ENCODE measurements at places on chromosomes 13 and 19.

- no peak for DNase-seq
These were observed 20.7 kb downstream of the LYPD3 start for GRCh38 chr19:43444531-43445287.

- no peak for DNase-seq
These were observed 725.6 kb upstream of the SLITRK5 start for GRCh38 chr13:86945584-86945983.

DNA sequence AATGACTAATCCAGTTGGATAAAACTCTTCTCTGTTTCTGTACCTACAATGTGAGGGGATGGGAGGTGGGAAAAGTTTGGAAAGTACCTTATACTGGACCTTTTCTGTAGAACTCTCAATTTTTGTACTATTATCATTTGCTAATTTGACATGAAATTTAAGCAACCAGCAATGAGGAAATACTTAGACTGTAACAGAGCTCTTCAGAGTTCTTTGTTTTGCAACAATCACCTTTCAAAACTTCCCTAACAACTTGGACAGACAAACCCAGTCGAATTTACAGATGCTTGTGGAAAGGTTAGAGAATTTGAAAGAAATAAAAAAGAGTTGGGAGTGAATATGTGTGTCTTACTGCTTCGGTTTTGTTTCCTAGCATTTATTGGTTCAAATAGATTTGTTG lies 16.8 kb downstream of the KBTBD7 start:
- no peak for DNase-seq

DNA sequence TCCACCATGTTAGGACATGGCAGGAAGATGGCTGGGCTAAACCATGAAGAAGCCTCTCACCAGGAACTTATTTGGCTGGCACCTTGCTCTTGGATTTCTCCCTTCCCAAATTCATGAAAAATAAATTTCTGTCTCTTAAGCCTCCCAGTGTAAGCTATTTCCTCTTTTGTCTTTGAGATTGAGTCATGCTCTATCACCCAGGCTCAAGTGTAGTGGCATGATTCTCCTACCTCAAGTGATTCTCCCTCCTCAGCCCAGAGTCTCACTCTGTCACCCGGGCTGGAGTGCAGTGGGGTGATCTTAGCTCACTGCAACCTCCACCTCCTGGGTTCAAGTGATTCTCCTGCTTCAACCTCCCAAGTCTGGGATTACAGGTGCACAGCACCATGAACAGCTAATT lies 12.6 kb downstream of the ZNF888 start:
- DNase-seq, result no peak

- no peak for DNase-seq
These were observed 165.2 kb downstream of the URI1 start for GRCh38 chr19:30107251-30107650.

DNA sequence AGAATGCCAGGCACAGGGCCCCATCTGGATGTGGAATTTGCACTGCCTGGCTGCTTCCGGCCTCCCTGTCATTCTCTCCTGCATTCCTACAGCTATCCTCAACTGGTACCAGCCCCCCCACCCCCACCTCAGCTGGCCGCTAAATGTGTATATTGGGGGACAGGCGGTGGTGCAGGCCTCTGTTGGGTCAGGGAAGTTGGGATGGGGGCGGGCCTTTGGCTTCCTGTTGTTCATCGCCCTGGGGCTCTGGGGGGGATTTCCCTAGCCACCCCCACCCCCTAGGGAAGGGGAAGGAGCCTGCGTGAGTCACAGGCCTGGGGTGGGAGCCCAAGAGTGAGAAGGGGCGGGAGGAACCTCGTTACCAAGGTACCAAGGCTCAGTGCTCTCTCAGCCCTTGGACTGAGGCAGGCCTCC lies 10.6 kb downstream of the POU2F2 start:
- DNase-seq, result no peak

GRCh38 chr19:47230054-47230920 lies 712 bp downstream of the BBC3 start:
- no peak for DNase-seq

DNA sequence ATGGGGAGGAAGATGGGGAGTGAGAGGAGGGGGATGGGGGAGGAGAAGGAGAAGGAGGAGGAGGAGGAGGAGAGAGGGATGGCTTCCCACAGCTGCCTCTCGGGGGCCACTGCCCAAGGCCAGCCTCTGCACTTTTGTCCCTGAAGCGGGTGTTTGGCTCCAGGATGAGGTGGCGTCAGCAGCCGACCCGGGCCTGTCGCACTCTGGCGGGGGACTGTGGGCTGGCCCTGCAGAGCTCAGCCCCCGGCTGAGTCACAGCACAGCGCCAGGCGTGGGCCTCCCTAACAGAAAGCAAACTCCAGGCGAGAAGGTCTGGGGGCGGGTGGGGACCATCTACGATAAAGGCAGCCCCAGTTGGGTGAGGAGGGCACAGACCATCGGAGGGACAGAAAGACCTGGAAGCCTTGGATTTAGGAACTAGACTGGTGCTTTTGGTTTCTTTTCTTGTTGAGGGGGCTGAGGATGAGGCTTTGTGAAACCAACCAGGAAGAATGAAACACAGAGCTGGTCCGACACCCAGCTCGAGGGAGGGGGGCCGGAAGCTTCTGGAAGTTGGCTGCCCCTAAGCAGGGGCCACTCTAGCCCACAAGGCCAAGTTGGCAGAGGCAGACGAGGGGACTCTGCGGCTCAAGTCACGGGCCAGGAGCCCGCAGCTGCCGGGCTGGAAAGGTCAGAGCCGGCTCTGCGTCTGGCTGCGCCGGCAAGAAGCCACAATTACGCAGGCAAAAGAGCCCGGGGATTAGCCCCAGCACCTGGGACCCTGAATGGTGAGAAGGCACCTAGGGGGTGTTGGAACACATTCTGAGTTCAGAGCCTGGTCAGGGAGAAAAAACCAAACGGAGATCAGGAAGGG lies 18.2 kb downstream of the LSM4 start:
- no peak for DNase-seq

- DNase-seq, result no peak
These were observed 725 bp downstream of the PSMD8 start for GRCh38 chr19:38375098-38375493.

- peak; percentile 42 for DNase-seq
These were observed 75.2 kb upstream of the MCF2L start for GRCh38 chr13:112893570-112894422.

- DNase-seq, result no peak
These were observed 54.0 kb downstream of the ALOX5AP start for GRCh38 chr13:30789166-30789862.

GRCh38 chr13:34148359-34148758 lies 330.4 kb downstream of the RFC3 start:
- DNase-seq, result no peak

DNA sequence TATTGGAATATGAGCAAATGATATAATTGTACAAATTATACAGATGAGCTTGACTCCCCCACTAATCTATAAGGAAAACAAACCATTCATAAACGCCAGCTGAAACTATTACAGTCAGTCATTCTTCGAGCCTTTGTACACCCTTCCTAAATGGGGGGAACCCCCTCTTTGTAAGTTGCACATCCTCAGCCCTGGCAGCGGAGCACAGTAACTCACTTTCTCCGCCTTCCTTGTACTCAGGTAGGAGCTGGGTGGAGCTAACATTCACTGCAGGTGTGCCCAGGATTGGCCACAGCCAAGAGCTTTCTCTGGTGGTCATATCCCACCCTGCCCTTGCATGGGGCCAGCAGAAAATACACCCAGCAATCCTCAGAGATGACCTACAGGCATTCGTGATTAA lies 28.6 kb downstream of the PIN1 start:
- no peak for DNase-seq

- DNase-seq, result peak; percentile 65
These were observed 175.1 kb upstream of the KL start for GRCh38 chr13:32840989-32841713.

DNA sequence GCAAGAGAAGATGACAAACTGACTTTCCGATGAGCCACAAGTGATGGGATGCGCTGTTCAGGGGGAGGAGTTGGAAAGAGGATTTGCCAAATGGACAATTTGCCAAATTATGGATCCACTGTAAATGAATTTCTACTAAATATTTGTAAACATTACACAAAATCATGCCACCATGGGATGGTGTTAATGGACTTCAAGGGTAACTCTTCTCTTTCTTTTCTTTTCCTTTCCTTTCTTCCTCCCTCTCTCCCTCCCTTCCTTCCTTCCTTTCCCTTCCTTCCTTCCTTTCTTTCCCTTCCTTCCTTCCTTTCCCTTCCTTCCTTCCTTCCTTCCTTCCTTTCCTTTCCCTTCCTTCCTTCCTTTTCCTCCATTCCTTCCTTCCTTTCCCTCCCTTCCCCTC lies 76.0 kb upstream of the PEG3 start:
- no peak for DNase-seq

Data from DMS79 treated with DMSO at 0.1 percent for 48 hours (cell line).